ENCODE measurements at places on chromosomes 1 and 21.

DNA sequence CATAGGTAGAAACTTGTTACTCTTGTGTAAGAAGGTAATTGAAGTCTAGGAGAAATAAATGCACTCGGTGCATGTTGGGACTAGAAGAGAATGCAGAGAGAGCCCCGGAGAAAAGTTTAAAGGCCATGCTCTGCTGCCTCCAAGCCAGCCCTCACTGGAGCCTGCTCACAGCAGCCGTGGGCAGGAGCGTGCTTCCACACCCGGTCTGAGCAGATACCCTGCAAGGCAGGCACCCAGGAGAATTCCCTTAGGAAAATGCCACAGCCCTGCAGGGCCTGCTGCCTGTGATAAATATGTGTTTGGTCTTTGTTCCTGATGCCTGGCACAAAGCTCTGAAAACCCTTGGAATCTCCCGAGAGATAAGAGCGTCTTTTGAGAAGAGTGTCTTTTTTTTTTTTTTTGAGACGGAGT is 22.8 kb downstream of the C2CD2 start:
- DNase-seq, result peak; percentile 39

GRCh38 chr1:245046315-245046714 is 108.5 kb upstream of the KIF26B start:
- no peak for DNase-seq

GRCh38 chr1:1665815-1666251 is 7.0 kb upstream of the CDK11B start:
- no peak for DNase-seq

DNA sequence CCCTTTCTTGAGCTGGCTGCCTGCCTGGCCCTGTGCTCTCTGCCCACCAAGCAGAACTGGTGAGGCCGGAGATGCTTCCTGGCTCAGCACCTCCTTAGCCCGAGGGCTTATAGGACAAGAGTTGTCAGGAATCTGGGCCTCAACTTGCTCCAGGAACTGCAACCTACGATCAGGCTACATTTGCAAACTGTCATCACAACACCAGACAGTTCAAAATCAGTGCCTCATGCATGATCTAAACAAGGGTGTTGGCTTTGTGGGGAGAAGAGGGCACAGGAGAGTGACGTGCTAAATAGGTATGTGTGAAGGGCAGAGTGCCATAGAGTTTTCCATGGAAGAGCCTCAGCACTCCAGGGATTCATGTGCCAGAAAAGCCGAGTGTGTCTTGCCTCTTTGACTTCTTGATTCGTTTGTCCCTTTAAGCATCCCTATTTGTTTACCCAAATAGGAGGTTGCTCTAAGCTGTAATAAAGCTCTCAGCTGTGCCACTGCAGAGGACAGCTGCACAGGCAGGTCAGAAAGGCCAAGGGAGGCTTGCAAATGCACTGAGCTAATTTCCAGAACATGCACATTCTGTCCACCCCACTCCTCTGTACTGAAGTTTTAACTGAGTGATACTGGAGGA is 30.2 kb upstream of the NEK2 start:
- DNase-seq, result no peak

DNA sequence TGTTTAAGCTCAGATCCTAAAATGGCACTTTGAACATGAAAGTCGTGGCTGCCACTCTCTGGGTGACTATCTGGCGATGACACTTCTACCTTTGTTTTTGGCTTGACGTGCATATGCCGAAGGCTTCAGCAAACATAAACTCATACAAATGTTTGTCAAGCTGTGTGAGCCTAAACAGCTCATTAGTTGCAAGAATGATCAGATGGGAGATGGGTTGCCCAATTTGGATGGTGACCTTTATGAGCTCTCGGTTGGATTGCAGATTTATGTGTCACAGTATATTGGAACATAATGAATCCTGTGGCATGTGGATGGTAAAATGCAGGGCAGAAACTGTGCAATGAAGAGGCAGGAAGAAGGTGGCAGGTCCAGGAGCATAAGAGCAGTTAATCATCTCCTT is 229.3 kb downstream of the DISC1 start:
- DNase-seq, result no peak

- no peak for DNase-seq
Observed at GRCh38 chr1:100400404-100400803, 48.1 kb downstream of the CDC14A start.

GRCh38 chr1:24946861-24947658 is 17.0 kb upstream of the RUNX3 start:
- DNase-seq, result no peak

DNA sequence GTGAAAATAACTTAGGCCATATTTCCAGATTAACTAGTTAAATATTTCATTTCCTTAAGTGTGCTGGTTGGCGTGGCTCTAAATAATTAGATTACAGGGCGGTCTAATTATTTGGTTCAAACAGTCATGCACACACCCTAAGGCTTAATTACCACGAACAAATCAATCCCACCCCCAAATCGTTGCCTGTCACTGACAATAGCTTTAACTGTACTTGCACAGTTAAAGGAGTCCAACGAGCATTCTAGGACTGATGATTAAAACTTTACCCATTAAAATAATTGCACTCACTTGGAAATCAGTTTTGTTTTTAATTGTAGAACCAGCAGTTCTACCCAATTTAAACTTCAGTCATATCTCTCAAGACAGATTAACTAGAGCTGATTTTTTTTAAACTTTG is 1.5 kb upstream of the POU2F1 start:
- DNase-seq, result no peak

GRCh38 chr1:232428786-232429530 is 201.0 kb downstream of the SIPA1L2 start:
- DNase-seq, result no peak

DNA sequence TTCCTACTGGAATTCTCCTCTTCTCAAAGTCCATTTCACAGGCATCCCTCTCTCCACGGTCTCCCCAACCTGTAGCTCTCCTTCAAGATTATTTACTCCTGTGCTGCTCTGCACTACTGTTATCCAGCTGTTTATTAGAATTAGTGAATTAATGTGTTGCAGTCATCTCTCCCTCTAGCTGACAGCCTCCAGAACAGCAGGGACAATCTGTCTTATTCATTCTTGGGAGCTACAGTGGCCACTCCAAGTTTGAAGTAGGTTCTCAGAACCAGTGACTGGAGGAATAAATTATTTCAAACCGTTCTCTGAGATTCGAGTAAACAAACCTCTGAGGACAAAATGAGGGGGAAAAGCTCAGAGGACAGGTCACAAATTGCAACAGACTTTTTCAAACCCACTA is 330.9 kb downstream of the RRAGC start:
- no peak for DNase-seq

Measured in Caco-2 (cell line).